Common myeloid progenitor, CD34-positive (primary cell): ENCODE measurements at places on chromosomes 13 and 19.

DNA sequence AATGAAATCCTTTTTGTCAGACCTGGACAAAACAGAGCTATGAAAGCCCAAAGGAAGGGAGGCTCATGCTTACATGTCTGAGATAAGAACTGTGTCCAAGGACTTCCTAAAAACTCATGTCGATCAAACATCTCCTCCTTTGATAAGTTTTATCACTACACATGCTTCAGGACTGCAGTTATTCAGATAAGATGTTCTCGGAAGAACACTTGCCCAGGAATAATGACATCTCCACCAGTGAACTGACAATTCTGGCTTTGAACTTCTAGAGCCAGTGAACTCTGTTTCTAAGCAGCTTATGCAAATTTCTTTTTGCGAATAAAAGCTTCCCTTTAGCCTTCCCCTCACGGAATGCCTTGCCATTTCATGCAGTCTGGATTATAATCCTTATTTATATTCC, 561.6 kb downstream of the TBC1D4 start:
- peak; percentile 19 for DNase-seq

DNA sequence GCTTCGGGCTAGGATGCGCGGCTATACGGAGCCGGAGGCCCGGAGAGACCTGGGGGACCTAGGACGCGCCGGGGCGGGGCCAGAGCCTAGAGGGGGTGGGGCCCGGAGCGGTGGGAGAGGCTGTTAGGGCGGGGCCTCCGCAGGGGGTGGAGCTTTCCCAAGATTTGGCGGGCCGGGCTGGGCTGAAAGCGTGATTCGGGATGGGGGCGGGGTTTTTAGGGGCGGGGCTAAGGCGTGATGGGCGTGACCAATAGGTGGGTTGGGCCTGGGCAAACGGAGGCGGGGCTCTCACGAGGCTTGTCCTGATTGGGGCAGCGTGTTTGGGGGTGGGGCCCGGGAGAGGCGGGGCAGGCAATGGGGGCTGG, 439 bp downstream of the RAB11B start:
- DNase-seq, result peak; percentile 91

GRCh38 chr19:33683881-33684537, 62.3 kb downstream of the CHST8 start:
- peak; percentile 9 for DNase-seq

- DNase-seq, result no peak
Observed at GRCh38 chr13:113554333-113554700, 30.2 kb upstream of the TFDP1 start.
